Smooth muscle cell of the brain vasculature (primary cell): ENCODE measurements at places on chromosomes 5 and 9.

- DNase-seq: no peak
These were observed 1.0 kb upstream of the NME5 start for GRCh38 chr5:138140268-138140667.

GRCh38 chr5:115475788-115476187 is 68.8 kb downstream of the FEM1C start:
- no peak for DNase-seq

GRCh38 chr9:86563350-86563749 is 209.1 kb upstream of the TUT7 start:
- no peak for DNase-seq

GRCh38 chr9:89418474-89418845 is 79.5 kb downstream of the SEMA4D start:
- DNase-seq: no peak

GRCh38 chr5:42604171-42604711 is 152.4 kb upstream of the CCDC152 start:
- DNase-seq: no peak

- no peak for DNase-seq
These were observed 104.1 kb upstream of the SPRY4 start for GRCh38 chr5:142428773-142429473.

GRCh38 chr9:99486684-99487083 is 264.6 kb downstream of the SEC61B start:
- no peak for DNase-seq

GRCh38 chr5:17180864-17181723 is 36.3 kb upstream of the BASP1 start:
- DNase-seq: no peak

GRCh38 chr5:117454716-117455212 is 880.1 kb upstream of the SEMA6A start:
- DNase-seq: no peak

GRCh38 chr5:171709930-171710329 is 75.7 kb upstream of the SMIM23 start:
- DNase-seq: no peak

DNA sequence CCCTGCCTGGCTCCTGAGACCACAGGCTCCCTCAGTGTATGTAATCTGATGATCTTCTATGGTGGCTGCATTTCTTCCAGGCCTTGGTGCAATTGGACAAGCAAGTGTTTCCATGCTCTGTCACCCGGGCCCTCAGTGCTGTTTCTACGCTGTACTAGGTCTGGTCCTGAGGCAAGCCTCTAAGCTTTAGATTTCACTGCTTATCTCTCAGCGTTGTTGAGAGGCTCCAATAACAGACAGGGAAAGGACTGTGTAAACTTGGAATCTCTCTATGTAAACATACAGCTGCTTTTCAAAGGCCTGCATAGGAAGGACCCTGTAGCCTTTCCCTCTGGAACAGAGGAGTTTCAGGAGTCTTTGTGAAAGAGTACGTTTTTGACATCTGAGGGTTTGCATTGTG is 38.6 kb upstream of the NFIB start:
- DNase-seq: no peak

- peak; percentile 18 for DNase-seq
These were observed 107.8 kb downstream of the SMIM23 start for GRCh38 chr5:171893290-171893886.
